ENCODE measurements at places on chromosomes 3 and 15.

DNA sequence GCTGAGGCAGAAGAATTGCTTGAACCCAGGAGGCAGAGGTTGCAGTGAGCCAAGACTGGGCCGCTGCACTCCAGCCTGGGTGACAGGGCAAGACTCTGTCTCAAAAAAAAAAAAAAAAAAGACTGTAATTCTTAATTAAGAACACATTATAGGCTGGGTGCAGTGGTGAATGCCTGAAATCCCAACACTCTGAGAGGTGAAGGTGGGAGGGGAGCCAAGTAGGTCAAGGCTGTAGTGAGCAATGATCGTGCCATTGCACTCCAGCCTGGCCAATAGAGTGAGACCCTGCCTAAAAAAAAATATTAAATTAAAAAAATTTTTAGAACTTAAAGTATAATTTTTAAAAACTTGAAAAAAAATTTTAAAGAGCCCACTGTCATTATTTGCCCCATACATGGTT lies 13.4 kb upstream of the ARPIN start:
- no peak for DNase-seq

DNA sequence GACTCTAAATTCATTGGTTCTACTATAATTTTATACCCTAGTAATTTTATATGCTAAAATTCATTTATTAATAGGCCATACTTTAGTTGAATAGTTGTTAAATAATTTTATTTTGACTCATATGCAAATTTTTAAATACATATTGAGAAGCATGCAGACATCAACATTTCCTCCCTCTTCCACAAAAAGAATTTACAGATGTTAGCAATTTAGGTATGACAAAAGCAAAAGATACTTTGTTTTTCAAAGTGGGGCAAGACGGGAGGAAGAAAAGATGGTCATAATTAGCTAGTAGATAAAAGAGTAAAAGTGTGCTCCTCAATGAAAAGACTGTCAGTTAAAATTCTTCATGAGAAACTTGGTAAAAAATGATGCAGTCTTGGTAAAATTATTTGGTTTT lies 148.9 kb upstream of the TSPAN3 start:
- no peak for DNase-seq

- DNase-seq, result no peak
Observed at GRCh38 chr3:21170964-21171363, 580.0 kb downstream of the ZNF385D start.

DNA sequence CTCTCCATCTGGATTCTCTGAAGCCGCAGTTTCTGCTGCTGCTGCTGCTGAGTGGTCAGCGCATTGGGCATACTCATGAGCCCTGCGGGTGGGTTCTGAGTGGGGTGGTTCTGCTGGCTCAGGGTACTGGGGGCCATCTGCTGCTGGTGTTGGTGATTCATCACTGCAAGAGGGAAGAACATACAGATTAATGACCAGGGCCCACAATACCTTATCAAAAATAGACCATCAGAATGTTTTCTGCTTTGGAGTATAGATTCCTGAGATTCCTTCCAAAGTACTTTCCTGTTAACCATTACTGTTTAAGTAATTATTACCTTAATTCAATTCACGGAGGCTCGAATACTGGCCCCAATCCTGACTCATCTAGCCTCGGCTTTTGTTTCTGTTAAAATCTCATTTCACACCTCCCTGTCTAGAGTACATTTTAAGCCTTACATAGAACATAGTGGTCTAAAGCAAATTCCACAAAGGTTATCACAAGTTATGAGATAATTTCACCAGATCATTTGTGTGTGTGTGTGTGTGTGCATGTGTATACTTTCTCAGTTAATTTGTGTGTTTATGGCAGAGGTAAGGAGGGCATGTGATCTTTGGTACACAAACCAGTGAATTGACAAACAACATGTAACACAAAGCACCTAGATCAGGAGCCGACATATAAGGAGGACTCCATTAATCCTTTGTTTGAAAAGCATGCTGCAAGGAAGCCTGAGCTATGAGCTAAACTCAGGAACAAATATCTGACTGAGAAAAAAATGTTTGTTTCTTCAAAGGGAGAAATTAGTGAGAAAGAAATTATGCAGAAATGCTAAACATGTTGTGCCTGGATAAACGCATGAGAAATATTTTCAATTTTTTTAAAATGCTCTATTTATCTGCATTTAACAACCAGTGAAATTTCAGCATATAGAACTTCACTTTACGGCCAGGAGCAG lies 68.1 kb downstream of the TM4SF4 start:
- no peak for DNase-seq

- no peak for DNase-seq
Observed at GRCh38 chr3:193962986-193963685, 172.8 kb upstream of the HES1 start.

DNA sequence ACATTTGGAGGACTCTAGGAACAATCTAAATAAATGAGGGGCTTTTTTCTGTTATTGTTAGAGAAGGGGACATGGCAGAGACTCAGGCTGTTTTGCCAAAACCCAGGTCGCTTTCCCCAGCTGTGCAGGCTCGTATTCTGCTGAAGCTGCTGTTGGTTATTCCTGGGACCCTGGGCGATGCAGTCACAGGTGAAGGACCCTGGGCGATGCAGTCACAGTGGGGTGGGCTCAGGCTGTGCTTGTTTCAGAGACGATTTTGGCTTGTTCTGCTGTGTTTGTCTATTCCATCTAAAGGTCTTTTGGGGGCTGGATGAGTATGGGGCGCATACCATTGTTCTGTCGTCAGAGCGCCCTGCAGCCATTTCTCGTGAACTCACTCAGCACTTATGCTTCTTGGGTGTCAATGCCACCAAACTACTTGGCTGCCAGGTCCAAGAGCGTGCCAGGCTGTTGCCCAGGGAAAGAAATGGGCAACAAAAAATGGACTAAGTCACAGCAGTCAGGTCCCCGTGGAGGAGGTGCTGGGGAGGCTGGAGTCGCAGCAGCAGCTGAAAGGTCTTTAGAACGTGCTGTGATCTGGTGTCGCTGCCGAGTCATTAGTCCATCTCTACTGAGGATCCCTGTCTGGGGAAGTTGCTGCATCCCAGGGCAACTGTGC lies 151.4 kb downstream of the CHDH start:
- no peak for DNase-seq

- no peak for DNase-seq
Observed at GRCh38 chr3:38565339-38566214, 69.4 kb downstream of the EXOG start.

DNA sequence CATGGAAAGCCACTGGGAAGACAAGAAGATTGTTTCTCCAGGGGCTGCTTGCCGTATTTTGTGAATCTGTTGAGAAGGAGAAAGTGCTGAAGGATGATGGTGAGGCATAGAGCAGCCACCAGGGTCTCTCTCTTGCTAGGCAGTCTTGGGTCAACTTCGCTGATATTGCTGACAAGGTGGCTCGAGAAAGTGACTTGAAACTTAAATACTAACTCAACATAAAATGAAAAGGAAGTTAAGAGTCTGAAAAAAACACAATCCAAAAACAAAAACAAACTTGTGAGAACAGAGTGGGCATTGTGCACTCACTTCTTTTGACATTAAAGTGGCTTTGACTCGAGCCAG lies 90.1 kb downstream of the CHST2 start:
- DNase-seq, result no peak

DNA sequence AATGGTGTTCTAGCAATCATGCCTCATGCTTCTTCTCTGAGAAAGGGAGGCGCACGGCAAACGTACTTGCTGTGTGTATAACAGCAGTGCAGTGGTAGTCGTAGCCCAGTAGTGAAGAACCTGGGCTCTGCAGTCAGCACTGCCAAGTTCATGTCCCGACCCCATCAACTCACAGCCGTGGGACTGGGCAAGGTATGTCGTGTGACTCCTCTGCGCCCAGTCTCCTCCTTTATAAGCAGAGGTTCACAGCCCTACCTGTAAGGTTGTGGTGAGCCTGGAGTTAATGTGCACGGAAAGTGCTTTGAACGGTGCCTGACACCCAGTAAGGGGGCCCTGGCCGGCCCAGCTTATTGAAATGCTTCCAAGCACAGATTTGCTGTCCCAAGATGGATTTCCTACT lies 26.6 kb downstream of the EHD4 start:
- DNase-seq, result no peak

DNA sequence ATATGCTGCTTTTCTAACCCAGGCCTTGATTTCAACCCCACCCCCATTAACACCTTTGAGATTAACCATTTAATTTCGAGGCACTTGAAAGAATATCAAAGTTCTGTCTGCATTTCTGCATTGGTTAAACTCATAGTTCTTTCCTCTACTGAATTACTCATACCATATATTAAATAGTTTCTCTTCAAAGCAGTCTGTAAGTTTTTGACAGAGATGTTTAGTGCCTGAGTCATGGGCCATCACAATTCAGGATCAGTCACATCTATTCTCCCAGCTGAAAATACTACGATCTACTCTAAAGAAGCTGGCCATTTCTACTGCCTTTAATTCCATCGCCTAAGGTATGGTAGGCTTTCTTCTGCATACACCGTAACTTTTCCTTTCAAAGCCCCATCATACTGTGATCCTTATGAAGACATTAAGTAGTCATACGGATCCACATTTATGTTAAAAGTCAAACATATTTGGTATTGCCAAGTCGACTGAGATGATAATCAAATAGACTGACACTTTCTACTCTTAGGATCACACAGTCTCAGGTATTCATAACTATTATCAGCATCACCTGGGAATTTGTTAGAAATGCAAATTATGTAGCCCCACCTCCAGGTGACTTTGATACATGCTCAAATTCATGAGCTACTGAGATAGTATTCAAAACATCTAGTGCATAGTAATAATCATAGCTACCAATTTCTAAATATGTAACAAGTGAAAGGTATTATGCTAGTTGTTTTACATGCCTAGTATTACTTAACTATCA lies 489.4 kb upstream of the IL12A start:
- no peak for DNase-seq

DNA sequence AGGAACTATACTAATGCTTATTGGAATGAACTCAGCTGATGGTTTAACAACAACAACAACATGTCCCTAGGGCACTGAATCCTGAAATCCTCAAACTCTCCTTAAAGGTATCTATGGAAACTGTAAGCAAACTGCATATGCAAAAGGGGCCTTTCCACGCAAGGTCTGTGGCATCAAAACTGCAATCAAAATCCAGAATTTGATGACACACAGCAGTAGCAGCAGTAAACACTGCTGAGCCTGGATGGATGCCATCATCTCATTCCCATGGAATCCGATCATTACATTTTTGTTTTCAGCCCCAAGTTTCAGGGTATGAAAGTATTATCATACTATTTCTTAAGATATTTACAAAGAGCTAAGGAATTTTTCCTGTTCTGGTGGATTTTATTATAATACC lies 399.7 kb downstream of the VPS13C start:
- no peak for DNase-seq

- no peak for DNase-seq
Observed at GRCh38 chr3:124281453-124282316, 289.8 kb upstream of the ROPN1 start.

DNA sequence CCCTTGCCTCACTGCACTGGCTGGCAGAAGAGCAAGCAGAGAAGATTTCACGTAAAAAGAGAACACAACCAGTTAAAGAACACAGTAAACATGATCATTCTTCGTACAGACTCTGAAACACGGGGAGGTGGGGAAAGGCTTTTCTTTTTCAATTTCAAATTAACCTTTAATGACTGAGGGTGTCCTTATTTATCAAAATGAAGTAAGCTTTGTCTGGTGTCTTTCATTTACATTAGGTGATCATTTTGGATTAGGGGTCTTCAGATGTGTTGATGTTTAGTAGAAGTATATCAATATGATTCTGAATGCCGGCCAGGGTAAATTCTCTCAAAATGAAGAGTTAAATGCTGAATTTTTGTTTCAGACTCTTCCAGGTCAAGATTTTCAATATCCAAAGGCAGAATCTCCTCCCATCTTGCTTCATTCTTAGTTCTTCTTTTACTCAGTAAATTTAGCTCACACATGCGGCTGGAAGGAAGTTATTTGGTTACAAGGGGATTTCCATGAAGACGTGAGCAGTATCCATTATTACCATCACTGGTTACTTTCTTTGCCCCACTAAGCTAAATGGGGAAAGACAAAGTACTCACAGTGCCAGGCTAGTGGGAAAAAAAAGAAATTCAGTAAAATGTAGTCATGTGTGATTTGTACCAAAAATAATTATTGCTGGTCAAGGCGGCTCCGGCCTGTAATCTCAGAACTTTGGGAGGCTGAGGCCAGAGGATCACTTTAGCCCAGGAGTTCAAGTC lies 272.2 kb upstream of the NR2F2 start:
- DNase-seq, result no peak

- peak; percentile 38 for DNase-seq
Observed at GRCh38 chr15:82043130-82043673, 2.6 kb downstream of the MEX3B start.

DNA sequence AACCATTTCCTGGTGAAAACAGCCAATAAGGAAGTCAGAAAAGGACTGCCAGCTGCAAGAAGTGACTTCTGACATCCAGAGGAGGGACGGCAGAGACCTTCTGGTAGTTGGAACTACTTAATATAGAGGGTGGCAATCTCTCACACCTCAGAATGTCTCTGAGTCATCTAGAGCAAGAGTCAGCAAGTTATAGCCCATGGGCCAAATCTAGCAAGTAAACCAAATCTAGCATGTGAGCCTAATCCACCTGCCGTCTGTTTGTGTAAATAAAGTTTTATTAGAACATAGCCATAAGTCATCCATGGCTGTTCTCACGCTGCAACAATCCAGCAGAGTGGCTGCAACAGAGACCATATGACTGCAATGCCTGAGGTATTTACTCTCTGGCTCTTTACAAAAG lies 160.5 kb upstream of the NR2E3 start:
- DNase-seq, result no peak

All from GDM1 (cell line).